EL (cell line): ENCODE measurements at places on chromosomes 5 and 9.

DNA sequence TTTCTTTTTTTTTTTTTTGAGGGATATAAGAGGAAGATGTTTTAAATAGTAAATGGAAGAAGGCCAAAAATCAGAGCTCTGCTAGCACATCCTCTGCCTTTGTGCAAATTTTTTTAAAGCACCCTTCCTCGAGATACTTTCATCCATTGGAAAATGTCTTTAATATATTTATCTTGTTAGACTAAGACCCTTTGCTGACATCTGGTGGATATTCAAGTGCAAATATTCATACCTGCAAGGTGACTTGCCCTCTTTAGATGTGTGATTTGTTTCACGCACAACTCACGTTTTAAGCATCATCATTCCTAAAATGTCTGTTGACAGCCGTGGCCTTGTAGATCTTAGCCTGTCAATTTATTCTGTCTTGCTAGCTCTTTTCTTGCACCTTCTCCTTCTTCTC lies 258.5 kb downstream of the AGTPBP1 start:
- DNase-seq, result no peak

GRCh38 chr5:179325296-179326031 lies 19.8 kb downstream of the ADAMTS2 start:
- DNase-seq, result no peak

DNA sequence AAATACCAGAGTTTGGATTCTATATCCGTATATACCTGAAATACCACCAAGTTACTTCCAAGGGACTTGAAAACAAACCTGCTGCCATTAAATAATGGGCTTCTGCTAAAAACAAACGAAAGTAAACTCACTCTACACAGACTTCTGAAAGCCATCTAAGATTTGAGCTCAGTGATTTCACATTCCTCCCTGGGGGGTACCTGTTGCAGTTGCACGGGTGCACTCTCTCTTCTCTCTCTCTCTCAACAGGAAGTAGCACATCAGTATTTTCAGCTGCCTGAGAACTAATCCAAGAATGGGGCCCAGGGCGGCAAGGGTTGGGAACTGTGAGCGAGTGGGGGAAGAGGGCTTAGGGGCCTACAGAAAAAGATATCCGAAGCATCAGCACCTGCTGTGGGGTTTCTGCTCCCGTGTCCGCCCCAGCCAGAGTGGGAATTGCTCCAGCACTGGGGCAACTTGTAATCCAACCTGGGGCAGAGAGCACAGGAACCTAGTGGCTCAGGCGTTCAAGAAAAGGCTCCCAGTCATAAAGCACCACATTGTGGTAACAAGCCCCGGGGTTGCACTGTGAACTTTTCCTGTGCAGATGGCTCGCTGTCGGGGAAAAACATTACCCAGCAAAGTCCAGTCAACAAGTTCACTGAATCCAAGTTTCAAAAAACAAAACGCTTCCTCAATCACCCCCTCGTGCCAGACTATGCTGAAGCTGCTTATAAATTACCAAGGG lies 99.8 kb downstream of the EFNA5 start:
- no peak for DNase-seq

- no peak for DNase-seq
These were observed 199.6 kb downstream of the SMARCA2 start for GRCh38 chr9:2214707-2215106.

DNA sequence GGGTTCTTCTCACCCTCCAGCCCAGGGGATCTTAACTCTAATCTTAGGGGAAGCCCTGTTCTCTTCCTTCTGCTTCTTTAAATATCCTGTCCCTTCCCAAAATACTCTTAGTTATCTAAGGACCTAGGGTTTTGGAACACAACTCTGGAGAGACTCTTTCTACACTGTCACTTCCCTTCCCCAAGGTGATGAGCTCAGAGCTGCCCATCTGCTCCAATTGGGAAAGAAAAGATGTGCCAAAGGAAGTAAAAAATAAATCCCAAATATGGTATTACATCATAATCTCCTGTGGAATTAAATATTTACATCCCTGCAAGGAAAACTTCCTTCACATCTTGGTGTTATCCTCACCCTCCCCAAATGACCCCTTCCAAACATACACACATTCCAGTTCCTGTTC lies 291.2 kb downstream of the EPB41L4A start:
- DNase-seq, result no peak

GRCh38 chr9:87567571-87567970 lies 69.9 kb downstream of the DAPK1 start:
- DNase-seq, result peak; percentile 29

DNA sequence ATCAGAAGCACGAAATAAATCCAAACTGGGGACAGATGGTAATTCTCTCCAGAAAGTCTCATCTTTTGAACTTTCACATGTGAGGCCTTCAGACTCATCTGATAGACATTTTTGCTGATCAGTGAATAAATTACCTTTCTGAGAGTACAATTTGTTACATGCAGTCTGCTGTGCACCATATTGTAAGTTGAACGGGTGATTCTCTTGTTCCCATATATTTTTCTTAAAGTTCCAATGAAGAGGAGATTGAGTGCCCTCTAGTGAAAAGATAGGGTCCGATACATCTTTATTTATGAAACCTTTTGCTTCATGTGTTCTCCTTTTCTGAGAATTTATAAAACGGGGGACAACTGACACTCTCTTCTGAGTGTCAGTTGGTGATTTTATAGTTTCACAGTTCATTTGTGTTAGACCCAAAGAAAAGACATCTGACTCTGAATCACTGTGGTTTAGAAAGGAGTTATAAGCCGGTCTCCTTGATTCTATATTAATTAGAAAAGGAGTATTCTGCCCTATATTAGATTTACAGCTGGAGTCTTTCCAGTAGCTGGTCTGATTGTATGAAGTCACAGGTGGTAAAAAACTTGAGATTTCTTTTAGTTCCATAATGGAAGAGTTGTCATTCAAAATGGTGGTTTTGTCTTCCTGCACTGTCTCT lies 30.4 kb downstream of the GNG10 start:
- peak; percentile 52 for DNase-seq

DNA sequence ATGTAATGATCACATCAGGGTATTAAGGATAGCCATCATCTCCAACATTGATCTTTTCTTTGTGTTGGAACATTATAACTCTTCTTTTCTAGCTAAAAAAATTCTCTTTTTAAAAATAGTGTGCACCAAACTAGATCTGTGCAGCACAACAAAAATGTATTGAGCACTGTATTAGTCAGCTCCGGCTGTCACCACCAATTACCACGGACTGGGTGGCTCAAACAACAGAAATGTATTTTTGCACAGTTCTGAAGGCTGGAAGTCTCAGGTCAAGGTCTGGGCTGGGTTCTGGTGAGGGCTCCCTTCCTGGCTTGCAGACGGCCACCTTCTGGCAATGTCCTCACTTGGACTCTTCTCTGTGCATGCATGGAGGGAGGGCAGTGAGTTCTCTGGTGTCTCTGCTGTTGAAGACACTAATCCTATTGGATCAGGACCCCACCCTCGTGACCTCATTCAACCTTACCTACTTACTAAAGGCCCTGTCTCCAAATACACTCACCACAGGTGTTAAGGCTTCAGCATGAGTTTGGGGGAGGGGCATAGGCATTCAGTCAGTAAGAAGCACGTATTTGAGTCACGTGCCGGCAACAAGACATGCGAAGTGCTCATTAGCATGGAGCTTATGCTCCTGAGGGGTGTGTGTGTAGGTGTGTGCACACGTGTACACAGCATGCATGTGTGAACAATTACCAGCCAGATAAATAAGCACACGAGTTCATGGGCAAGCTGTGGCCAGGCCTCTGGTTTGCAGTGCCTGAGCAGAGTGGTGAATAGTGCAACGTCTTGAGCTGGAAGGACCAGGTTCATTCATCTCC lies 89.4 kb upstream of the SH3PXD2B start:
- no peak for DNase-seq

DNA sequence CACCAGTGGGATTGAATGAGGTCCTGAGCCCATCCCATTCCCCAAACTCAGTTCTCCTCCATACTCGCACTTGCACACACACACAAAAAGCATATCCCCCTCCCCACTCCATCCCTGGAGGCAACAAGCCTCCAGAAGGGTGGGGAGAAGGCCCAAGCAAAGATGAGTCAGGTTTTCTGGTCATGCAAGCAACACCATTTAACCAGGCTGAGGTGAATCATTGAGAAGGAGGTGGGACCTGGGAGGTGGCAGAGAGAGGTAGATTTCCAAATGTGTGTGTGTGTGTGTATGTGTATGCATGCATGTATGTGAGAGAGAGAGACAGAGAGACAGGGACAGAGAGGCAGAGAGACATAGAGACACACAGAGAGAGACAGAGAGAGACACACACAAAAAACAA lies 185.2 kb upstream of the TRIM32 start:
- DNase-seq, result peak; percentile 53

GRCh38 chr5:148467958-148468357 lies 84.2 kb downstream of the FBXO38 start:
- DNase-seq, result no peak

DNA sequence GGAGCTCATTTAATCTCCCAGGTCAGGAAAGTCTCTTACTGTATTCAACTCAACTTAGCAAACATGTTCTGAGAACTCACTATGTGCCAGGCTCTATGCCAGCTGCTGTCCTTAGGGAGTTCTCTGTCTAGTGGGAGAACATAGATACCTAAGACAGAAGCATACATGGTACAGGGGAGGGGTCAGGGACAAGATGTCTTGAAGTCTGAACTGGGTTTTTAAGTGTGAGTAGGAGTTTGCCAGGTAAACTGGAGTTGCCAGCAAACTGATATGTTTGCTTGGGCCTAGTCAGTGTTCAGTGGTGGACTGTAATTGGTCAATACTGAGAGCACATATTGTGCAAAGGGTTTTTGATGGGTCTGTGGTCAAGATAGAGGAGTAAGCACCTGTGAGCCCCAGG lies 18.3 kb upstream of the GLE1 start:
- DNase-seq, result no peak

DNA sequence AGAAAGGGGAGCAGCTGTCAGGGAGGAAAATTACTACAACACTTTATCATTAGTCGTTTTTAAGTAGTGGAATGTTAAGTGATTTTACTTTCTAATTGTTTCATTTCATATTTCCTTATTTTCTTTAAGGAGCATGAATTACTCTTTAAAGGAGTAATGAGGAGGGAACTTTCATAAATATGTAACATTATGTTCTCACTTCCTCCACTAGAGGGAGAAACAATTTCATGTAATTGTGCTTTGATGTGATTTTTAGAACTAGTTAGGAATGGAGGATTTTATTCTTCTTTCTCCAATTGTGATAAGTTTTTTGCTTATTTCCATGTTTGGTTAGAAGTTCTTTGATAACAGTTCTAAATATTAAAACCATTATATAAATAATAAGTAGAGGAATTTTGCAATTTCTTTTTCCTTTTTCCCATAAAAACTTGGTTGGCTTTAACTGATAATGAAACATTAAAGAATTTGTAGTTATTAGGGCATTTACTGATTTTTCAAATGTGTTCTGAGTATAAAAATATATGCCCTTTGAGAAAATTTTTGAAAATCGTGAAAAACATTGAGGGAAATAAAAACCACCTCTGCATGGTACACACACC lies 25.6 kb downstream of the CEP78 start:
- peak; percentile 30 for DNase-seq

GRCh38 chr5:107739661-107740060 lies 68.9 kb upstream of the EFNA5 start:
- no peak for DNase-seq

GRCh38 chr5:139698490-139699146 lies 50.5 kb downstream of the CXXC5 start:
- peak; percentile 65 for DNase-seq

DNA sequence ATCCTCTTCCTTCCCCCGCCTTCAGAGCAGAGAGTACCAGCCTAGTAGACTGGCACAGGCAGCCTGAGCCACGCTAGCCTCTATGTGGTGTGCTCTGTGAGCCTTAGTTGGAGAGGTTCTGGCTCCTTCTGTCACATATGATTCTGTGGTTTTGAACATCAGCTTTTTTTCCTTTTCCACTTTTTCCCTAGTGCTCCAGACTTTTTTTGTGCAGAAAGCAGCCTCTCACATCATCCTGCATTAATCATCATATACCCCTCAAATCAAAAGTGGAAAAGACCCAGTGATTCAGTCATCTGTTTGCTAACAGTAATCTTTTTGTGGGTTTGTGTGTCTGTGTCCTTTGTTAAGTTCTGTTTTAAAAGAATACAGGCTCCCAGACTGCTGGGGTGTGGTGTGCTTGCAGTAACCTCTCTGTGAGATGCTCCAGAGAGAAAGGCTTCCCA lies 663.9 kb upstream of the RGMB start:
- DNase-seq, result peak; percentile 87

GRCh38 chr5:172044631-172045314 lies 38.3 kb upstream of the FBXW11 start:
- DNase-seq, result no peak

DNA sequence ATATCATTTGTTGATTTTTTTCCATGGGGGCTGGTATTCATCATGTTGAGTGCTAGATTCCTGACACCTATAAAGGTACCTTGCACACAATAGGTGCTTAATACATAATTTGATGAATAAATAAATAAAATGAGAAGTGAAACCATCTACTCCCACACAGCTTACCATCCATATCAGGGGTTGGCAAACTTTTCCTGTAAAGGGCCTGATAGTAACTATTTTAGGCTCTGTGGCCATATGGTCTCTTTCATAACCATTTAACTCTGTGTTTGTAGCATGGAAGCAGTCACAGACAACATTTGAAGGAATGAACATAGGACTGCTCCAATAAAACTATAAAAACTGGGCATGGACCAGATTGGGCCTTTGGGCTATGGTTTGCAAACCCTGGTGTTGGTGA lies 100.3 kb downstream of the GCNT1 start:
- no peak for DNase-seq

DNA sequence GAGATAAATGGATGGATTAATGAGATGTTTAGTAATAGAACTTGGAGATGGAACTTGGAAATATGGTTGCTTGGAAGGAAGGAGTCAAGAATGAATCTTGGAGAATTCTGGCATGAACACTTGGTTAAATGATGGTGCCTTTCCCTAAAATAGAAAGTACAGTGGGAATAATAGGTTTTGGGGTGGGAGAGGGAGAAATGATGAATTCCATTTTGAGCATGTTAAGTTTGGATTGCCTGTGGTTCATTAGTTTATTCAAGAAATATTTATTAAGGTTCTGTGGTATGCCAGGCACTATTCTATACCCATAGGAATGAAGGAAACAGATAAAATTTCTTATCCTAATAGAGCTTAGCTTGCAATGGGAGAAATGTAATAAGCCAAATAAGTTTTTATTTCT lies 58.4 kb downstream of the PBX3 start:
- peak; percentile 9 for DNase-seq

DNA sequence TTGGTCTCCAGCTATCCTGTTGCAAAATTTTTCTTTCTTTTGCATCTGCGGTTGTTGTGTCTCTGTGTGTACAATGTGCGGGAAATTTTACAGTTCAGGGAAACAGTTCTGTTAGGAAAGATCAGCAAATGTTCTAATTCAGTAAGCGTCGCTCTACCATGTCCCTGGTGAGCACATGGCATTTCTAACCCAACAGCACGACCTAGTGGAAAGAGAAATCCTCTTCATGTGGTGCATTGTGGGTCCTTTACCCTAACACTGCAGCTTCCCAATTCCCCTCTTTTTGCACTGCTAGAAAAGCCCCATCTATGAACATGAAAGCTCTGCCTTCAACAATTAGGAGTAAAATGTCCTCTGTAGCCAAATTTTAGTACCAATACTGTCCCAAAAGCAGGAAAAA lies 974.2 kb upstream of the CDH9 start:
- no peak for DNase-seq
